ENCODE measurements at places on chromosomes 7 and 10. TPM values are rescaled to one million over a fixed set of nuclear protein-coding genes. Genes with fewer than 3 reads are reported as not detected.

DNA sequence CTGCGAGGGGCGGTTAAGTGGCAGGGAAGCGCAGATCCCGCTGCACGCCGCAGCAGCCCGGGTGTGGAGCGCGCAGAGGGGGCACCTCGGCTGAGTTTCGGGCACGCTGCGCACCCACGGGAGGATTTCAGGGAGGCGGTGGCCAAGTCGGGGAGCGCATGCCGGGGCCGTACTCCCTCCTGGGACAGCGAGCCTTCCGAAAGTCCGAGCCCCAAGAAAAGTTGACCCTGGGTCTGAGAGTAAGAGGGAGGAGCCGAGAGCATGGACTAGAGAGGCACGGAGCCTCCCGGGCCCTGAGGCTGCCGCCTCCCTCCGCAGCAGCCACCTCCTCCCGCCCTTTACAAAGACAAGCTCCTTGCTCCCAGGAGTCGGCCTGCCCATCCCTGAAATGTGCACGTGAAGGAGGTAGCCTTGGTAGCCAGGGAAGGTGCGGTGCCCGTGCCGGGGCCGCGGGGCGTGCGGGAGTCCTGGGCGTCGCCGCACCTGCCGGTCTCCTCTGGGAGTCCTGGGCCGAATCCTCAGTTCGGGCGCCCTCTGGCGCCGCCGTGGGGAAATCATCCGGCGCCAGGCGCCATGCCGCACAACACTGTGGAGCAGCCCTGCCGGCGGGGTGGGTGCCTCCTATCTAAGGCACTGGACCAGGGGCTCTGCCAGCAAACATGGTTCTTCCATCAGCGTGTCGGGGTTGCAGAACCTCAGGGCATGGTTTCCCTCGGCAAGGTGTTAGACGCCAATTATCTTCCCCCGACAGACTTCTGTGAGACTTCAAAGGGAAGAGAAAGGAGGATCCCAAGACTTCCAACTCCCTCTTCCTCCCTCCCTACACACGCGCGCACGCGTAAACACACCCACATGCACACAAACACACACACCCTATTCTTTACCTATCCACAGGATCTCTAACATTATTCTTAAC lies 104.0 kb downstream of the TRIL start:
- DNase-seq, result peak; percentile 76

DNA sequence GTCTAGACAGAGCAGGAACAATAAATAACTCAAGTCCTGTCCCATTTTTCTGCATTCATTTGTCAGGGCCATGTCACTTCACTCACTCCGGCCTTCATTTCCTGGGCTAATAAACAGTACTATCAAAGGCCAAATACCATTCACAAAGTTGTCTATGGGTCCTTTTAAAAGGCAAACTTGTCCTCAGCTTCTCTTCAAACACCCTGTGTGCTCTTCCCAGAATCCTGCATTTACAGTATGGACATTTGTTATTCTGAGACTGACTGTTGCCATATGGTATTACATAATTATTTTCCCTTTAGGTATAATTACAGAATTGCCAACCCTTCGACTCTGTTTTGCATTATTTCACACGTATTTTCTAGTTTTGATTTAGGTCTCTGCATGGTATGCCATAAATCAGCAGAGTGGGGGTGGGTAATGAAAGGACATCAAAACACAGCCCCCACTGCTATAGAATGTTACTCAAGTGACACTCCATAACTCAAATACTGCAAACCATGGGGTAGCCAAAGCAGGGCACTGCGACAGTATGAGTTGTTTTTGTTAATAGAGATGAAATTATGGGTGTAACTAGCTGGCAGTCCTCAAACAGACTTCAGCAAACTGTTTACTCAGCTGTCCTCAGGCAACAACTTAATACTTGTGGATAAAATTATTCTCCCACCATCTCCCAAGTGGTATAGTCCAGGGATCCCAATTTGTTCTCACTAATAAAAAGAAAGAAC lies 183.7 kb downstream of the TRIL start:
- no peak for DNase-seq

- DNase-seq, result no peak
These were observed 37.8 kb upstream of the ATOH7 start for GRCh38 chr10:68269562-68270290.

GRCh38 chr10:103888113-103888841 lies 29.7 kb downstream of the STN1 start:
- peak; percentile 65 for DNase-seq

DNA sequence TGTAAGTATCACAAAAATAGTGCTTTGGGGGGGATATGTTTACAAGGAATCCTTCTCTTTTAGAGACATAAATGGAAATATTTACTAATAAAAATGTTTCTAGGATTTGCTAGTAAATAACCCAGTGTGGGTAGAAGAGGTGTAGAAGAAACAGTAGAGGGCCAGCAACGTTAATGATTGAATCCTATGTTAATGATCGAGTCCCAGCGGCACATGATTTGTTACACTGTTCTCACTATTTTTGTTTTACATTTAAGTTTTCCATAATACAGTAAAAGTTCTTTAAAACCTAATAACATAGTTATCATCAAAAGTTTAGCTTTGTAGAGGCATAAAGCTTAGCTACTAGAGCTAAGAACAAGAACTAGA lies 66.0 kb downstream of the UBE2H start:
- no peak for DNase-seq

- DNase-seq, result no peak
These were observed 61.7 kb upstream of the TARP start for GRCh38 chr7:38335128-38335491.

DNA sequence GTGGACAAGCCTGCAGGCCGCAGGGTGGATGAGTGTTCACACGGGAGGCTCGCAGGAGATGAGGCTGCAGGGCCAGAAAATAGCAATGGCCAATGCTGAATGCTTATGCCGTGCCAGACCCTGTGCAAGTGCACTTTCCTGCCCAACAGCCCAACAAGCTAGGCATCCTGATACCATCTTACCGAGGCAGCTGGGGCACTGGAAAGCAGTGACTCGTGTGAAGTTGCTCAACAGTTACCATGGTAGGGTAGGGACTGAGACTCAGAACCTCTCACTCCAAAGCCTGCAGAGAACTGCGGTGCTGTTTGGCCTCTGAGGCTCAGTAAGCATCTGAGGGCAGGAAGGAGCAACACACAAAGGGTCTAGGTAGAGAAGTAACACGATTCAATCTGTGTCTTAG lies 43.7 kb downstream of the JAZF1 start:
- no peak for DNase-seq

DNA sequence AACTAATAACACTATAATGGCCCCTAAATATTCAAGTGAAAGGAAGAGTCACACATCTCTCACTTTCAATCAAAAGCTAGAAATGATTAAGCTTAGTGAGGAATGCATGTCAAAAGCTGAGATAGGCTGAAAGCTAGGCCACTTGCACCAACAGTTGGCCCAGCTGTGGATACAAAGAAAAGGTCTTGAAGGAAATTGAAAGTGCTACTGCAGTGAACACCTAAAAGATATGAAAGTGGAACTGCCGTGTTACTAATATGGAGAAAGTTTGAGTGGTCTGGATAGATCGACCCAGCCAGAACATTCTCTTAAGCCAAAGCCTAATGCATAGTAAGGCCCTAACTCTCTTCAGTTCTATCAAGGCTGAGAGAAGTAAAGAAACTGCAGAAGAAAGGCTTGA lies 12.1 kb upstream of the SNX13 start:
- DNase-seq, result no peak

- DNase-seq, result no peak
These were observed 144.2 kb downstream of the SPAG6 start for GRCh38 chr10:22489467-22489866.

GRCh38 chr7:108347616-108348015 lies 108.6 kb downstream of the NRCAM start:
- no peak for DNase-seq

GRCh38 chr7:44881610-44882009 lies 3.7 kb downstream of the PURB start:
- DNase-seq, result no peak

GRCh38 chr10:58299580-58299979 lies 30.6 kb downstream of the CISD1 start:
- DNase-seq, result peak; percentile 42

DNA sequence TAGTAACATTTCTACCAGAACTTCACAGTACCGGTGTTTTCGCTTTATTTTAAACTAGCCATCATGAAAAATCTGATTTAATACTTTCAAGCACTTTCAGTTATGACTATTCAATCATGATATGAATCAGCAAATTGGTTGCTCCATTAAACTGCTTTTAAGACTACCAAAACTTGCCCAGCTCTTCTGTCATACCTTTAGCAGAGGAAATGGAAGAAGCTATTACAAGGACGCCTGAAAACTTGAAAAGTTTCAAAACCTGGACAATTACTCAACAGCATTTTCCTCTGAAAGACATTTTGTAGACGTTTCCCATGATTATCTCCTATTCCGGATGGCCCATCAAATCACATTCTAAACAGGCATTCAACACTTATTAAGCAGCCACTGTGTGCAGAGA lies 2.0 kb downstream of the JAZF1 start:
- no peak for DNase-seq

DNA sequence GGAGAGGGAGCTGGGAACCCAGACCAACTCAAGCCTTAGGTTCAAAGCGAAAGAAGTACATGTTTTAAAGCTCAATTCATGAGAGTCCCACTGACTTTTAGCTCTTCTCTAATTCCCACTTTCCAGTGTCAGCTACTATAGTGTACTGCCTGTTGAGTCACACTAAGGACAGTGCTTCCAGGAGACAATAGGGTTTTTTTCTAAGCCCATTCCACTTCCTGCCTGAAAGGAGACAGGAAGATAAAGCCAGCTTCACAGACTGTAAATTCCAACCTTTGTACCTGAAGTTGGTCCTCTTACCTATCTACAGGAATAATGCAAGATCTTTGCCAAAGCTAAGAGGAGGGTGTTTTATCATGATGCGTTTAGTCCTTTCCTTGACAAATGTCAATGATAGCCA lies 4.4 kb downstream of the MSRB2 start:
- no peak for DNase-seq

DNA sequence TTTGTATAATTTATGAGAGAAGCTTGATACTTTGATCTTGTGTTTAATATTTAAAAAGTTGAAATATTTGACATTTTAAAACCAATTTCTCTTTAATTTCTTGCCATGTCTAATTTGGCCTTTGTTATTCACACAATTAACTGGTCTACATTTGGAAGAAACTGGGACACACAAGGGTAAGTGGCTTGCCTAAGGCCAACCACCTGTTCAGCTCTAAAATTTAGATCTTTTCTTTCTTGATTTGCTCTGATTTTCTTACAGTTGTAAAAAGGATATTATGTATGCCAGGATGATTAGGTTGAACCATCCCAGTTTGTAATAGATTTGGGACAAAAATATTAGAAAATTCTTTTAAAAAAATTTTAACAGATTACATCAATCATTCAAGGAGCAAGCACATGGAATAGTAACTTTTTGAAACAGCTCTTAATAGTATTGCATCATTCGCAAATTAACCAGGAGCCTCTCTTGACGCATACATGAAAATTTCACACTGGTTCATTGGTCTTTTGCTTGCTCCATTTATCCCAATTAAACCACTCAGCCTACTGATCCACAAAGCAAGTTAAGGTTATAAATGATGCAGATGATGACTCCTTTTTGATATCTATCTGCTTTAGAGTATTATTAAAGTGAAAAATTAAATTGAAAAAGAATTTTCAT lies 222.4 kb upstream of the SLC26A5 start:
- DNase-seq, result no peak

DNA sequence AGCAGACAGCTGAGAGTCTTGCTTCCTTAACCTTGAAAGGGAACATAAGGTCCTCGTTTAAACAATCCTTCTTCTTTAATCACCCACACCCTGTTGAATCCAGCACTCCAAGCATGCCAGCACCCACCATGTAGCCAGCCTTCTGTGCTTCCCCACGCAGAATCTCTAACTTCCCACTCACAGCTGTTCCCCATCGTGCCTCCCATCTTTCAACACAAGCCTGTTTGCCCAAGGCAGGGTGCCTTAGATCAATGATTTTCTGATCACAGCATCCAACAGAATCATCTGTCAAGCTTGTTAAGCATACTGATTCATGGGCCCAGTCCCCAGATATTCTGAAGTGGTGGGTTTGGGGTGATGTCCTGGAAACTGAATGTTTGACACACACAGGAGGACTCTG lies 530.8 kb downstream of the SH2D4B start:
- DNase-seq, result no peak

DNA sequence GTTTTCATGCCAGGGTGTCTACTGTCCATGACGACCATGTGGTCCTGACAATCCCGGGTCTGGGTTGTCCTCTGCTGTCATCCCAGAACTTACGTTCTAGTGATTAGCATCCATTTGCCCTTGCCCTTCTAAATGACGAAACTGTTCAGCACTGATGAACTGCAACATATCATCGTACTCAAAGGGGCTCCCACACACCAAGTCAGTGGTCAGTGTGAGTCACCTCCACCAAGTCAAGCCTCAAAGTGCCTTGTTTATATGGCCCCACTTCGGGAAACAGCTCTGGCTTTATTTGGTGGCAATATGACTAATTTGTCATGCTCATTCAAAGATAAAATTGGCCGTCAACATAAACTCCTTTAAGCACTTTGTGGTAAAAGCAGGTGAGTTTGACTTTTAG lies 110.7 kb downstream of the FRMD4A start:
- DNase-seq, result no peak

DNA sequence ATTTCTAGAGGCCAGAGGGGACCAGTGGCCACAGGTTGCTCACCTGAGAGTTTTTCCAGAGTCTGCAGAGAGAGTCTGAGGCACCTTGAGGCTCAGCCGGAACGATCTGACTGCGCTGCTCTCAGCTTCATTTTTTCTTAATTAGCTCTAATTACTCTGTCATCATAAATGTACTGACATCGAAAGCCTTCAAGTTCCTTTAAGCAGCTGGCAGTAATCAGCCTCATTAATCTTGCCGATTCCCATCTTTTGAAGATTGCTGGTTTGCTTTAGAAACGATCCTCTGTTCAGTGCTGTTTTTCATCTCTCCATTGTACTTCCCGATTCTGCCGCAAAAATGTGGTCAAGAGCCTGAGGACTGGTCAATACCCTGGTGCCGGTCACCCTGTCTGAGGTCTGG lies 454.7 kb downstream of the TYW1 start:
- no peak for DNase-seq

The ANKRD22 gene
- polyA plus RNA-seq, result 0.79 TPM

The CCL26 gene
- 0.73 TPM for polyA plus RNA-seq

The ZFAND2A gene
- 28.5 TPM for polyA plus RNA-seq

The ANKRD2 gene
- 0.90 TPM for polyA plus RNA-seq

The TUBAL3 gene
- not detected for polyA plus RNA-seq

The NSUN5 gene
- polyA plus RNA-seq, result 12.4 TPM

The EVX1 gene
- polyA plus RNA-seq, result not detected

The MYPN gene
- 0.06 TPM for polyA plus RNA-seq

The PAX4 gene
- not detected for polyA plus RNA-seq

The NUTM2A gene
- polyA plus RNA-seq, result 3.3 TPM

The AKR1C8 gene
- polyA plus RNA-seq, result not detected

The CALHM3 gene
- not detected for polyA plus RNA-seq

The TWIST1 gene
- polyA plus RNA-seq, result 0.24 TPM

The GNGT1 gene
- polyA plus RNA-seq, result not detected

The GPR15LG gene
- not detected for polyA plus RNA-seq

All from right lung (tissue), 10 donors.